HL-60 (cell line): ENCODE measurements at places on chromosomes 12 and 14.

DNA sequence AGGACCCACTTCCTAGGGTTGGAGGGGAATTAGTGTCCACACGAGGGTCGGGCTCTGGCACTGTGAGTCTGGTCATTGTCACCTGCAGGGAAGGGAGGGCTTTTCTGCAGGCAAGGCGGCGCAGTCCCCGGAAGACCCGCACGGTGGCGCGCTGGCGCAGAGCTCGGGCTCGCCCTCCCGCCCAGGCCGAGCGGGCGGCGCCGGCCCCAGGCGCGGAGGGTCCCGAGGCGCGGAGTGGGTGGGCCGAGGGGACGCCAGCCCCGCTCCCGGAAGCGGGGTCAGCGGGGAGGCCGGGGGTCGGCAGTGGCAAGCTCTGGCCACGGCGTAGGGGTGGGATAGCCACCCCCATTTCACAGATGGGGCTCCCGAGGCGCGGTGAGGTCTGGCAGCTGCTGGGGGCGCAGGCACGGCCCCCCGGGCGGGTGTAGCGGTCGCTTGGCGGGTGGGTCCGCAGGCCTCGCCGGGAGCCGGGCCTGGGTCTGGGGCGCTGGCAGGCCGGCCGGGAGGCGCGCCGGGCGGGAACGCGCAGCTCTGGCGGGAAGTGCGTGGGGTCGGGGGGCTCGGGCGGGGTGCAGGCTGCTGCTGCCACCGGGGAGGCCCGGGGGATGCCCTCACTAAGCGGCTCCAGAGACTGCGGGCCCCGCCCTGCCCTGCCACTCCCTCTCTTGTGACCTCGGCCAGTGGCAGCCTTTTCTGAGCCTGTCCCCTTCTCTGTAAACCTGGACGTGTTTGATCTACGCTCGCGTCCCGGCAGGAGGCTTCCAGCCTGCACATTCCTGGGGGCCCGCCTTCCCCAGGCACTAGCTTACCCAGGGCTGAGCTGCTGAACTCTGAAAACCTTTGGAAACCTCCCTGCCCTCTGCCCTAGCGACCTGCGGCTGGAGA, 46.1 kb downstream of the CYP46A1 start:
- DNase-seq, result peak; percentile 18

- DNase-seq, result no peak
Measured at GRCh38 chr14:51006324-51006723, 62.0 kb upstream of the PYGL start.

DNA sequence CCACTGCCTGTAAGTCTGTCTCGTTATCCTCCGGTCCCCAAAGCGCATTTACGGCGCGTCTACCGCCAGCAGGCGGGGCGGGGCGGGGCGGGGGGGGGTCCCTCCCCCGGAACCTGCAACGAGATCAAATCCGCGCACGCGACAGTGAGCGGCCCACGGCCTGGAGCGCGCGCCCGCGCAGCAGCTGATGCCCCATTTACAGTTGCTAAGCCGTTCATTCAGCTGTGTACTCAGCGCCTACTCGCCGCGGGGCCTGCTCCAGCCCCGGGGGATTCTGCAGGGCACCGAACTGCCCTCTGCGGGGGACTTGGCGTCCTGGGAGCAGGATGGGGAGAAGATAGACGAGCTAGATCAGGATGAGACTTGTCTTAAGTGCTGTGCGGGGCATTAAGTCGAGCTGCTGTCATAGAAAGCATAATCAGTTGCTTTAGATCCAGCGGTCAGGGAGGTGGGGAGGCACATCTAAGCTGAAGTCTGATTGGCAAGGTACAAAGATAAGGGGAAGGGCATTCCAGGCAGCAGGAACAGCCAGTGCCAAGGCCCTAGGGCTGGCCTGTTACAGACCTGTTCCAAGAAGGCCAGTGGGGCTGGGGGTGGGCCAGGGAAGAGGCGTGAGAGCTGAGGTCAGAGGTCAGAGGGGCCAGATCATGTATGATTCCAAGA, 1.4 kb upstream of the CCDC85C start:
- peak; percentile 11 for DNase-seq

- DNase-seq, result no peak
Measured at GRCh38 chr14:71137536-71138447, 230.5 kb downstream of the PCNX1 start.

DNA sequence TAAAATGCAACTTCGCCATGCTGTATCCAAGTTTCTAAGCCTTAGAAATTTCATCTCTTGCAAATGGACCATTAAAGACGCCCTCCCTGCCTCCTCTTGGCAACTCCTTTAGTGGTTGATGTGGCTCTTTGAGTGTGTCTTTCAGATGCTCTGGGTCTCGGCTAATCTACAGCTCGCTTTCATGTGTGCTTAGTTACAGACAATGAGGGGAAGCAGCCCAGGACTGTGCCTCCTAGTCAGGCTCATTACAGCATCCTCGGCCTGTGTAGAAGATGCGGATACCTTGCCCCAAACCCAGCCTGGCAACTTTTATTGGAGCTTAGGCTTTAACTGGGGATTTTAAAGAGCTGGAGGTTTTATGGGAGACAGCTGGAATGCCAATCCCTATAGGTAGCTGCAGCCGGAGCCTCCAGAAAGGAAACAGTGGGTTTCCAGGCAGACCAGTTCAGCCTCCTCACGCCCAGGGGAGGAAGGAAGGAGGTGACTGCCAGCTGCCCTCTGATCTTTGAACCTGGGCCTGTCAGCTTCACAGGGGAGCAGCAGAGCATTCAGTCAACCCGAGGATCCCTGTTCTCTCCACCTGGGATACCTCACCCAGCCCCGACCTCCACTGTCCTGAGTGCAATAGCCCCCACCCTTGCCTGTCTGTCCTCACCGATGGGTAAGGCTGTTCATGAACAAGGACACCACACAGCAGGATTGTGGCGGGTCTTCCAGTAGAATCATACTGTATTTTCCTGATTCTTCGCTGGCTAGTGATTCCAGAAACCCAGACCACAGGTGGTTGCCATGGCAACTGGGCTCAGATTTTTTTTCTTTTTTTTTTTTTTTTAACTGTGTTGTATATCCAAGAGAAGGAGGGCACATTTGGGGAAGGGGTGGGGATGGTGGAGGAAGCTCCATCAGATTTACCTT, 638.5 kb downstream of the MED13L start:
- DNase-seq, result no peak

DNA sequence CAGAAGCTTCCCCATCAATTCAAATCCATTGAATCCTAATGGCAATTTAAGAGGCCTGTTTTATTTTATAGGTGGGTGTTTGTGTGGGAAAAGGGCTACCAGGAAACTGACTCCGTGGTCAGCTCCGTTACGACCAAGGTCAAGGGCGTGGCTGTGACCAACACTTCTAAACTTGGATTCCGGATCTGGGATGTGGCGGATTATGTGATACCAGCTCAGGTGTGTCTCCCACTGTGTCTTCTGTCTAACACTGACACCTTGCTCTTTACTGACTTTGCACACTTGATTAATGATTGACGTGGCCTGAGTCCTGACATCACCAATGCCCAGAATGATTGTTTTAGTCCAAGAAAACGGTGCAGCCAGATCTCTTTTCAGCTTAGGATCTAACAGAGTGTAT, 7.1 kb downstream of the P2RX4 start:
- no peak for DNase-seq

DNA sequence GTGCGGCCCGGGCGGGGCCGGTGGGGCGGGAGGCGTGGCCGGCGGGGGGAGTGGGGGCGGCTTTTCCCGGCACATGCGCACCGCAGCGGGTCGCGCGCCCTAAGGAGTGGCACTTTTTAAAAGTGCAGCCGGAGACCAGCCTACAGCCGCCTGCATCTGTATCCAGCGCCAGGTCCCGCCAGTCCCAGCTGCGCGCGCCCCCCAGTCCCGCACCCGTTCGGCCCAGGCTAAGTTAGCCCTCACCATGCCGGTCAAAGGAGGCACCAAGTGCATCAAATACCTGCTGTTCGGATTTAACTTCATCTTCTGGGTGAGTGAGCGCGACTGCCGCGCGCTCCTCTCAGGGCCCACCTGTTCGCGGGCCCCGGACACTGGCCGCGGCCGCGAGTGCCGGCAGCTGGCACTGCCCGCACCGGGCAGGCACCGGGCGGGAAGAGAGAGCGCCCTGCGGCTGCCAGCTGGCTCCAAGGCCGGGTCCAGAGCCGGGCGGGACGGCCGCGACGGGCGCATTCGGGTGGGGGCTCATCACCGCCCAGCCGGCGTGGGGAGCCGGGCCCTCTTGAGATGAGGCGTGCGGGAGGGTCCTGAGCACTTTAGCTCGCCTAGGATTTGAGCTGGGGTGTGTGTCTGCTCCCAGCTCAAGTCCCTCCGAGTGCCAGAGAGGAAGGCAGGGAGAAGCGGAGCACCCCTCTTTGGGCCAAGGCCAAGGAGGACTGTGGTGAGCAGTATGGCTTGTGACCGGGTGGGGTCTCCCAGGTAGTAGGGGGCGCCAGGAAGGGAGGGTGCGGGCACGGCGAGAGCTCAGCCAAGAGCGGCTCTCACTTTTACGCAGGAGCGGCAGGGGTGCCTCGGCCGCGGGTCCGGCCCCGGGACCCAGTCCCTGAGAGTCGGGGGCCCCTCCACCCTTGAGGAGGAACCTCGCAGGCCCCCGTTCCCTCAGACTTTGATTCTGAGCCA, at the start of gene CD9:
TSS of gene CD9 (plus strand) at position 145 of the 957 bp plus-strand sequence. CDS start at position 245, 100 bp downstream.
- DNase-seq, result no peak

DNA sequence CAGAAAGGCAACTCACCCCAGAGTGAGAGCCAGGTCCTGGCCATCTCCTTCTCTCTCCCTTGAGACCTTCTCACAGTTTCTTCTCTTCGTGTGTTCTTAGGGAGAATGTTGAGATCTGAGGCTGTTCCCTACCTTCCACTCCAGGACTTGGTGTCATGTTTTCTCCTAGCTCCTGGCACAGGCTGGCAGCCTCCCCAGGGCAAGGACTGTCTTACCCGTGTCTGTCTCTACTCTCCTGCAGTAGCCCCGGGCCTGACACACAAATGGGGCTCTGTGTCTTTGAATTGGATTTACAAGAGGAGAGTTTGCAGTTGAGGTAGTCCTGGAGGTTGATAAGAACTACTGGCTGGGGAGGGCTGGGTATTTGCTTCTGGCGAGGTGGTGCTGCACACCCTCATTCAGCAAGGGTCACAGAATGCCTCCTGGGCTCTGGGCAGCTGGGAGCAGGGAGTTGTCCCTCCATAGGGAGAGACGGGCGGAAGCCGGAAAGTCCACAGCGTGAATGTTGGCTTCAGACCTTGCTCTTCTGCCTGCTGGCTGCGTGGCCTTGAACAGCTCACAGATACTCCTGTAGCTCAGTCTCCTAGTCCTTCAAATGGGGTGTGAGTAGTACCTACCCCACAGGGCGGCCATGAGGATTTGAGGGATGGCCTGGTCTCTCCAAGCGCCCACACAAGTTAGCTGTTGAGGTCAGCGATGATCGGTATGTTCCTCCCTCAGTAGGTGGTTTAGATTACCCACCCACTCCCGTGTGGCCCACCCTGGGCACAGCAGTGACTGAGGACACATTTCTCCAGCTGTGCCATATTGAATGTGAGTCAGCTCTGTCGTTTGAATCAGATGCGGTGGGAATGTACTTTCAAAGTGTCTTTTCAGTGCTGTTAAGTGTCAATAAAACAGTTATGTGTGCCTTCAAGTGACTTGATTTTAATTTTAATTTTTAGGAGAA, 10.2 kb downstream of the EP400 start:
- DNase-seq, result no peak

- DNase-seq, result no peak
Measured at GRCh38 chr14:92644171-92644969, 104.1 kb downstream of the LGMN start.

DNA sequence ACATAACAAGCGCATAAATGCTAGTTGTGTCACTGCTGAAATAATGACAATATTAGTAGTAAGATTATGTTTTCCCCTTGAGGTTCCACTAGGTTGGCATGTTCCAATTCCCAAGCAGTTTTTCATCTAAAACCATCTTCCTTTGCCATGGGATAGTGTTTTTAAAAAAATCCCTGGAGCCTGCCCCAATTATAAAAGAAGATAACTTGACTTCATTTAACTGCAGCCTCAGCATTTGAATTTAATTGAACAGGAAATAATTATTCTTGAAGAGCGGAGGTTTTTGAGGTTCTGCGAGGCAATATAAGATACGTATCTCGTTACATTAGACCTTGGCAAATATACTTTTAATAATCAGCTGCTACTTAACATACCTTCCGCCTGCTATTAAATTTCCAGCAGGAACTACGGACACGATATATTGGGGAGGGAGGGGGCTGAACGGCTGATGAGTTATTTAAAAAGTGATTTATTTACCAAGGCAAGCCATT, 65.2 kb upstream of the HSPB8 start:
- no peak for DNase-seq

DNA sequence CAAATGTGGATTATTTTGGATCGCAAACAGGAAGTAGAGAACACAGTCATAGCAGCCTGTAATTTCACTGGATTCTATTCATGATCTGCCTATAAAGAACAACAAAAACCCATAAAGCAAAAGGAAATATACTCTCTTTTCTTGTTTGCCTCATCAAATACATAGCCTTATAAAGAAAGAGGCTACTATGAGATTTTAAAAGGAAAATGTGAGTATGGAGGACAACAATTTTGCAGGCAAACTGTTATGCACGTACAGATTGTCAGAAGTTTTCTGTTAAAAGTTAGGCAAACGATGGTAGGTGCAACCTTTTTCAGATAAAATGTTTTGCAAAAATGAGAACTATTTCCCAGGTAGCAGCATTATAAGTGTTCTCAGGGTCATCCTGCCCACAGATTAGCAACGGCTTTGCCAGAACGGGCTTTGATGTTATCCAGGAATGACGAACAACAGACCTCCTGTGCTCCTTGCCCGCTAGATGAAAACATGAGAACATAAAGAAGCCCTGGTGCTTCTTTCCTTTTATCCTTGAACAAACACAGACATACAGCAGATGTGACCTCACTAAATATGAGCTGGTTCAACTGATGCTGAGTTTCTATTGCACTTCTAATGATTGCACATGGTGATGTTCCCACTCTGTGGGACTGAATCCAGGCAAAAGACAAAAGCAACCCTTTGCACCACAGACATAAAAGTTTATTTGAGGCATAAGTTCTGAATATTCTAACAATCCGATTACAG, 88.1 kb downstream of the ITPR2 start:
- DNase-seq, result no peak

DNA sequence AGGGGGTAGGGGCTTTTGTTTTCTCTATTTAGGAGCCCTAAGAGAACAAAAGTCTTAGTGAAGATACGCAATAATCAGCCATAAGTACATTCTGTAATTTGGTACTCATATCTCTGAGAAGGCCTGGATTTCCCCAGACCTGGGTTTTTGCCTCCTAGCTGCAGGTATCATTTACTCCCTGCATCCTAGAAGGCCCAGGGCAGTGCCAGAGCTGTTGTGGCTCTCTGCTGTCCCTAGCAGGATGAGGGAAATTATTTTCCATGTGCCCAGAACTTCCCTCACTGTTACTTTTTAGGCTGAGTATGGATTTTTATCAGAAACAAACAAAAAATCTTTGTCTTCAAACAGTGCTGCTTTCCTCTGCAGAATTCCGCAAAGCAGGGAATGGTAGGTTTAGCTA, 192.5 kb upstream of the SYT1 start:
- no peak for DNase-seq

DNA sequence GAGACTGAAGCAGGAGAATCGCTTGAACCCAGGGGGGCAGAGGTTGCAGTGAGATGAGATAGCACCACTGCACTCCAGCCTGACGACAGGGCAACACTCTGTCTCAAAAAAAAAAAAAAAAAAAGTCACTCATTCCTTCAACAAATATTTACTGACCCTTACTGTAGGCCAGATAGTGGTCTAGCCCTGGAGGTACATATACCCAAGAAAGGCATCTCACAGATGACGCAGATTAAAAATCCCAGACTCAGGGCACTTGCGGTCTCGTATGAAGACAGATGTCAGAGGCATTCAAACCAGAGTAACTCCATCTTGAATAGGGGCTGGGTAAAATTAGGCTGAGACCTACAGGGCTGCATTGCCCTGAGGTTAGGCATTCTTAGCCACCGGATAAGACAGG, 44.8 kb downstream of the CLMN start:
- no peak for DNase-seq

- DNase-seq, result no peak
Measured at GRCh38 chr14:53048631-53049030, 97.8 kb upstream of the FERMT2 start.
